ENCODE measurements at places on chromosomes 5 and 9.

- DNase-seq, result no peak
These were observed 31.8 kb downstream of the FAXDC2 start for GRCh38 chr5:154818471-154819116.

DNA sequence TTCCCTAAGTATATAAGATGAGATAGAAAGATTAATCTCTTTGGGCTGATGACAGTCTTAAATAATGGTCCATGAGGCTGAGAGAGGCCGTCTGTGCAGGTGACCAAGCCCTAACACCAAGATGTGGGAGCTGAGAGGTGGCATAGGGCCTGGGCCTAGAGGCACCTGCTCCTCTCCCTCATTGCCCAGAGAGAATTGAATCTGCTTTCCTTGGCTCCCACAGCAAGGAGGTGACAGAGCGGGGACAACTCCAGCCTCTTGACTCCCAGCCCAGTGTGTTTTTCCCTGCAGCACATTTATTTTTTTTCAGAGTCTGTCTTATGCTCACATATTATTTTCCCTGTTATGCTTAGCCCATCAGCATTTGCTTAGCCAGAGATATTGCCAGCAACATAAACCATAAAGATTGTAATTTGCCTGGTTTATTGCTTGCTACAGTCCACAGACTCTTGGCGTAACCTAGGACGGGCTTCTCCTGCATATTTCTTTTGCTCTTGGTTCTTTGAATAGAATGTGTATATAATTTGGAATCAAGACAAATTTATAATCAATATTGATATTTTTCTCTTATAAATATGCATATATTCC lies 105.6 kb downstream of the NTRK2 start:
- no peak for DNase-seq

- DNase-seq, result no peak
These were observed 20.0 kb downstream of the OGN start for GRCh38 chr9:92384375-92384774.

DNA sequence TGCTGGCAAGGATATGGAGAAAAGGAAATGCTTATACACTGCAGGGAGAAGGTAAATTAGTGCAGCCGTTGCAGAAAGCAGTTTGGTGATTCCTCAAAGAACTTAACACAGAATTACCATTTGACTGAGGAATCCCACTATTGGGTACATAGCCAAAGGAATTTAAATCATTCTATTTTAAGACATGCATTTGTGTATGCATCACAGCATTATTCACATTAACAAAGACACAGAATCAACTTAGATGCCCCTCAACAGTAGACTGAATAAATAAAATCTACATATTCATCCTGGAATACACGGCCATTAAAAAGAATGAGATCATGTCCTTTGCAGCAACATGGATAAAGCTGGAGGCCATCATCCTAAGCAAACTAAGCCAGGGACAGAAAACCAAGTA lies 510.1 kb upstream of the CDH9 start:
- DNase-seq, result no peak

DNA sequence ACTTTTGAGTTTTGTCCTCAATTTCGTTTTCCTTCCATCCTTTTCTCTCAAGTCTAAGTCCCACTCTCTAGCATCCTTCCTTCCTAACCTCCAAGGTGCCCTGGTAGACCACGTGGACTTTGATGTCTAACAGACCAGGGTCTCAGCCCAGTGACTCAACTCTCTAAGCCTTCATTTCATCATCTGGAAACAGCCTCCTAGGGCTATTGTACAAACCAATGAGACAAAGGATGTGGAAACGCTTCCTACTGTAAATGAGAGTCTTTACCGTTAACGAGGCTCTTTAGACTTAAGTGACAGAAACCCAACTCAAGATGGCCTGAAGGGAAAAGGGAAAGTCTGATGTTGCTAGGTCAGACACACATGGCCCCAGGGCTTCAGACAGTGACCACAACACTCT lies 49.2 kb upstream of the CPLX2 start:
- no peak for DNase-seq

DNA sequence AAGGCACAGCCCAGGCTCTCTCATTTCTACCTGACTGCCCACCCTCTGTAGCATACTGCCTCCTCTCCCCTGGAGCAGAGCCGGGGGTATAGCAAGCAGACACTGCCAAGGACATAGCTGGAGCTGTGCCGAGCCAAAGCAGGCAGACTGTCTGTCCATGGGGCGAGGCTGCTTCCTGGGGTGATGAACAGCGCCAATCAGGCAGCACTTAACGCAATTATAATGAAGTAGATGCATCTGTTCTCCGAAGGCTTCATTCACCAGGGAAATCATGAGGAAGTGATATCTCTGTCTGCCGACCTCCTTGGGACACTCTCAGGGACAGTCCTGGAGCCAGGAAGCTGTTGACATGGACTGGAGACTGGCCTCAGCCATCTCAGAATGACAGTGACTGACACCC lies 230.7 kb downstream of the ASTN2 start:
- DNase-seq, result no peak

DNA sequence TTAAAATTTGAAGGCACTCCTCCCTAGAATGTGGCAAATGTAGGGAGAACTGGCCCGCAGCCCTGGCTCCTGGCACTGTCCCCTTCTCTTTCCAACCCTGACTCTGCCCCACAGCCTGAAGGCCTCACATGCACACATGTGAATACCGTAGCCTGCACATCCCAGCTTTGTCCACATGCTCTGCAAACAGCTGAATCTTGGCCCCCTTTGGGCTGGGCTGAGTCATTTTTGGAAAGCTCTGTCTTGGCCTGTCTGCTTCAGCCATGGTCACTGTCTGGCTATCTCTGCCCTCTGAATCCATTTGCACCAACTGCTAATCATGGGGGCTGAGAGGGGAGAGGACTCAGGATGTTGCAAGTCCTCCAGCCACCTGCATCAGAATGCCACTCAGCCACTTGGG lies 22.1 kb upstream of the GALNT10 start:
- DNase-seq, result no peak

DNA sequence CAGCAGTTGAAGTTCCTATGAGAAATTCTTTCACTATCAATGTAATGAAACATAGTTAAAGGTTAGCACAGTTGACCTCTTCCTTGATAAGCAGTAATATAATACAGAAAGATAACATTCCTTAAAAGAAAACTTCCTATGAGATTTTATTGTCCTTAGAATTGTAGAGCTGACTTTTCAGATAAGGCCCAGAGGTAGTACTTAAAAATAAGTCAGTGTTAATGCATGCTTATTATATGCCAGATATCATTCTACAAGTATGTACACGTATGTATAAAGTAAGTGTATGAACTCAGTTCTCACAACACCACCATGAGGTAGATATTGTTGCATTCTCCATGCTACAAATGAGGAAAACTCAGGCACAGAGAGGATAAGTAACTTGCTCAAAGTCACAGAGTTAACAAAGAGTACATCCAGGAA lies 15.3 kb downstream of the AP3S1 start:
- no peak for DNase-seq
